ENCODE measurements at places on chromosomes 6 and 20.

DNA sequence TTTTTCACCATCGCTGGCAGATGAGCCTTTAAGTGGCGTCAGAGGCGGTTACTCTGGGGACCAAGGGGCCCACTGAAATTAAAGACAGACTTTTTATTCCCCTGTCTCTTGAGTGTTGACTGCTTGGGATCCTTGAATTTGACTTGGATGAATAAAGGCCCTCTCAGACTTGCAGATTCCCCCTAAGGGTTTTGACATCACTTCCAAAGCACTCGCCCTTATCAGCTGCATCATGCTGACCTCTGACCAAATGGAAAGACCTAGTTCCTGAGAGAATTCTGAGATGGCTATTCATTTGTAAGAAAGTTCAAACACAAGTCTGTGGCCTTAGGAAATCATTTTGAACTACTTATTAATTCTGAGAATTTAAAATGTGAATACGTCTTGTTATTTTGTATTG lies 13.5 kb upstream of the MOXD1 start:
- no peak for DNase-seq

DNA sequence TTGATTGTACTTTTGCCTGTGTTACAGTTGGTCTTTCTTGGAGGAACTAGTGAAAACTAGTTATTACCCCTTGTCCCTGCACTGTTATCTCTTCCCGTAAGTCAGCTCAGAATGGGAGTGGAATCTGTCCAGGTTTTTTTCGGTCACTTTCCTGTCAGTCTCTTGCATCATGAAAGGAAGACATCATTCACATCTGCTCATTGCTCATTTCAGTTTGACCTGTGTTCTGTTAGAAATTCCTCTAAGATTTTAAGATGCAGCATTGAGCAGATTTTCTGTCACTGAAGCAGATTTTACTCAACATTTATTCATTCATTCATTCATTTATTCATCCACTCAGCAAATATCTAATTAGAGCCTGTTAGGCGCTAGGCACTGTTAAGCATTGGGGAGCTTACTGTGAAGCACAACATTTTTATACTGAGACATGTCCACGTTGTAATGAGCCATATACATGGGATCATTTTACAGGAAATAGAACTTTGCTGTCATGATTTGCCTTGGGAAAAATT lies 33.1 kb upstream of the HINT3 start:
- DNase-seq: no peak

GRCh38 chr20:15143478-15143877 lies 806.1 kb upstream of the FLRT3 start:
- DNase-seq: no peak

GRCh38 chr6:149246691-149247384 lies 70.7 kb upstream of the TAB2 start:
- DNase-seq: no peak

GRCh38 chr6:166800137-166800536 lies 156.2 kb downstream of the RNASET2 start:
- no peak for DNase-seq

GRCh38 chr6:133724726-133725125 lies 164.2 kb upstream of the TCF21 start:
- no peak for DNase-seq

DNA sequence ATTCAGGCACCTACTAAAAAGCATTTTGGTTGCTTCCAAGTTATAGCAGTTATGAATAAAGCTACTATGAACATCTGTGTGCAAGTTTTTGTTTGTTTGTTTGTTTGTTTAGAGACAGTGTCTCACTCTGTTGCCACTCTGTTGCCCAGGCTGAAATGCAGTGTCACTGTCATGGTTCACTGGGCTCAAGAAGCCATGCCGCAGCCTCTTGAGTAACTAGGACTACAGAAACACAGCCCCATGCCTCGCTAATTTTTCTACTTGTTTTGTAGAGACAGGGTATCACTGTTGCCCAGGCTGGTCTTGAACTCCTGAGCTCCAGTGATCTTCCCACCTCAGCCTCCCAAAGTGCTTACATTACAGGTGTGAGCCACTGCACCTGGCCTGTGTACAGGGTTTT lies 795.9 kb downstream of the EPHA7 start:
- DNase-seq: no peak

DNA sequence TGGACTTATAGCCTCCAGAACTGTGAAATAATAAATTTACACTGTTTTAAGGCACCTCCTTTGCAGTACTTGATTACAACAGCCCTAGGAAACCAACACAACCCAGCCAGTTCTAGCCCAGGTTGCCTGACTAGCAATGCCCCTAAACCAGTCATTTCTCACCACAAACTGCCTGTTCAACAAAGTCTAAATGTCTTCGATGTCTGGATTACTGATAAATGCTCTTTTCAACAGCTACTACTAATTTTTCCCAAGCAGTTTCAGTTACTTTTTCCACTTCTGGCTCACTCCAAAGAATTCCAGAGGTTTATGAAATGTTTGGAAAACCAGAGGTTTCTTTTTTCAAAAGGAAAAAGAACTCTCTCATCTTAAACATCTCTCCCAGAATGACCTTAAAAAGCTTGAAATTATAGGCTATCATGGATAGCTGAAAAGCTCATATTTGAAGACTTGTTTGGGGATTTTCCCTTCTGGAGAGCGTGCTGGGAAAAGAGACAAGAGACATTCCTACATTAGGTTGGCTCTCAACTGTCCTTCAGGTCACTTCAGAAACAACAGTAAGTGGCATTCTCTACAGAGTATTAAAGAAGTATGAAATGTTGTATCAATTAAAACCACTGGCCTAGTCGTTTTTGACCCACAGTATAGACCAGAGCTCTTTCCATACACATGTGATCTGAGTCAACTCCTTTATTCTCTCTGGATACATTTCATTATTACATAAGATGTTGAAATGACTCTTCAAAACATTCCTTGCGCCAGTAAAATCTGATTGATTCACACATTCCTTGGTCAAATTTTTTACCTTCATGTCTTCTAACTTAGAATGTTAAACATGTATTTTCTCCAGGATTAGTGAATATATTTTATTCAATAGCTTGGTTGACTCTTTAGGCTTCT lies 265.9 kb downstream of the COL12A1 start:
- no peak for DNase-seq

DNA sequence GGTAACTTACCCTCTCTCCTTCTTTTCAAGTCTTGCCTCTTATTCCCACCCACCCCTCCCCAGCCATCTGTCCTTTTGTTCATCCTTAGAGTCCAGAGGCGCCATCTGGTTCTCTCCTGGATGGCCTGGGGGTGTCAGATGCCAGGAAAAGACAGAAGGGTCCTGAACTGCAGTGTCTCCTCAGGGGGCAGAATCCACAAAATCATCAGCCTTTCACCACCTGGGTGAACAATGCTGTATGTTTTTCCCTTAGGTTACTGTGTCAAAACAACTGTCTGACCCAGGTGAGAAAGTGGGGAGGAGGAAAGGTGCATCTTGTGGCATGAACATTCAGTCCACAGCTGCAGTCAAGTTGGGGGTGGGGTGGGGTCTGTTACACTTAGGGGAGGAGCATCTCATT lies 47.9 kb upstream of the FYN start:
- no peak for DNase-seq

DNA sequence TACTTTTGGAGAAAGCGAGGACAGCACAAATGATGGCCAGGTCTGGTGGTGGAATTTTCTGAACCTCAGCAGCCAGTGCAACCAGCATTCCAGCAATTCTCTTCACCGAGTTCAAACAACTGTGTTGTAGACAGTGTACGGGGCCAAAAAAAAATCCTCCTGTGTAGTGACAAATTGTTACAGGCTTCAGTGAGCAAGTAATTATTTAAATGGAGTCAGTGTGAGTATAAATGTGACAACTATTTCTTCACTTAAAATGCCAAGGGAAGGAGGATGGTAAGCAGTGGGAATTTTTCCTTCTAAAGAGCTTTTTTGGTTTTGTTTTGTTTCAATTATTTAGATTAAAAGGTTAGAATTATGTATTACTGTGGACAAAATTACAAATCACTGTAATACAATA lies 154.1 kb downstream of the TMEM242 start:
- no peak for DNase-seq

GRCh38 chr20:50686821-50687220 lies 4.5 kb downstream of the RIPOR3 start:
- DNase-seq: no peak

DNA sequence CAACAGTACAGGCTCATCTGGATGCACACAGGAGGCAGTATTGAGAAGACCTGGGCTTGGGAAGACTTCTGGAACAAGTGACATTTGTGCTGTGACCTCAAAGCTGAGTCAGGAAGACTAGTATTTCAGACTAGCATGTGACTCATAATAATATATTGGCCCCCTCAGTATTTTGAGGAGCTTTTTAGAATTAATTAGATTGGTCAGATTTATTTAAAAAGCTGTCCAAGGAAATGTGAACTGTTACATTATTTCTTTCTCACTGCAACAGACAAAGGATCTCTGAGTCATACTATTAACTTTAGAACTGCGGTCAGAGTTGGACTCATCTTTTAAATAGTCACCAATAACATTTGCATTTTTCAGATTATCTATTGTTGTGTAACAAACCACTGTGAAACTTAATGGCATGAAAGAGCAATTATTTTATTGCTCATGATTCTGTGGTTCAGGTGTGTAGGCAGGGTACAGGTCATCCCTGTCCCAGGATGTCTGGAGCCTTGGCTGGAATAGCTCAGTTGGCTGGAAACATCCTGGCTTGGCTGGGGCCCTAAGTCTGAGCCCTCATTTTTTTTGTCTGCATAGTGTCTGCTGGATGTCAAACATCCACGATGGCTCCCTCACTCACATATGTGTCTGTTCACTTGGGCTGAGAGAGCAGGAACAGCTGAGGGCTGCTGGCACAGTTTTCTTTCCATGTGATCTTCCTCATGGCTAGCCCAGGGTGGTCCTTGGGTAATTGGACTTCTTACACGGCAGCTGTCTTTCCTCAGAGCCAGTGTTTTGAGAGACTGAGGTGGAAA lies 46.9 kb downstream of the MAP3K4 start:
- DNase-seq: no peak

DNA sequence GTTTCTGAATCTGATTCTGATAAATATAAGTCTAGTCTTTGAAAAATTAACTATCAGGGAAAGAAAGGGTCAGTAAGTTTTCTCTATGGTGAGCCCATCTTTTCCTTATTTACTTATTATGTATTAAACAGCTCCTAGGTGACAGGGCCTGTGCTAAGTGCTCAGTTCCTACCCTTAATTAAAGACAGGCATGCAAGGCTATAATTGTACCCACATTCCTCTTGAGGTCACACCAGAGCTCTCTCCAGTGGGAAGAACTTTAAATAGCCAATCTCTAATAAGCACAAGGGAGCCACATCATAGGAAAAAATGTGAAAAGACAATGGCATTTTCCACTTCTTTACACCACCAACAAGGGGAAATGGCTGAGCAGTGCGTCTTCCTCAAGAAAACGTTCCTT lies 421.8 kb upstream of the SLC35B3 start:
- DNase-seq: no peak

DNA sequence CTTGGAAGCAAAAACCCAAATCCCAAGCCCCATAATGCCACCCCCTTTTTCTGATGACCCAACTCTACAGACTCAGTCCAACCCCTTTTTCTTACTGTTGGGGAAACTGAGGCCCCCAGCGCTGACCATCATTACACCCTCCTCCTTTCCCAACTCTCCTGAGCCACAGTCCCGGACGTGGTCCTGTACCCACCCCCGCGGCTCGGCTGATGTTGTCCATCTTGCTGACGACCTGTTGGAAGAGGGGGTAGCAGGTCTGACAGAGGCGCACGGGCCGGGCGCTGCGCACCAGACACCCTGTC lies 533 bp downstream of the OSTM1 start:
- DNase-seq: no peak

- DNase-seq: no peak
Observed at GRCh38 chr6:69061066-69061465, 426.0 kb downstream of the ADGRB3 start.

DNA sequence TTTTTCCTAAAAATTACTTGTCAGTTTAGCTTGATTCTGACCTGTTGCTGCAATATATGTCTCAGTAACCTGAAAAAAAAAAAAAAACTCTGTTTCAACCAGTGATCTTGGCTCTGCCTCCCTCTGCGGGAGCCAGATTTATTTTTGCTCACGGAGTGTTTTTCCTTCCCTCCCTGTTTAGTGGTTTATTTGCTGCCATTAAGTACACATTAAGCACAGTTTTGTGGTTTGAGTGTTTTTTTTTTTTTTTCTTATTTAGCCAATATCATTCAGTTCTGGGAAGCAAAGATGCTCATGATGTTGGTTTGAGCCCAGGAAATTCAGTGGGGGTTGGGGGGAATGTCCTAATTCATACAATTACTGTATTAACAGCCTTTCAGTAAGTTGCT lies 110.1 kb upstream of the GPR6 start:
- no peak for DNase-seq

DNA sequence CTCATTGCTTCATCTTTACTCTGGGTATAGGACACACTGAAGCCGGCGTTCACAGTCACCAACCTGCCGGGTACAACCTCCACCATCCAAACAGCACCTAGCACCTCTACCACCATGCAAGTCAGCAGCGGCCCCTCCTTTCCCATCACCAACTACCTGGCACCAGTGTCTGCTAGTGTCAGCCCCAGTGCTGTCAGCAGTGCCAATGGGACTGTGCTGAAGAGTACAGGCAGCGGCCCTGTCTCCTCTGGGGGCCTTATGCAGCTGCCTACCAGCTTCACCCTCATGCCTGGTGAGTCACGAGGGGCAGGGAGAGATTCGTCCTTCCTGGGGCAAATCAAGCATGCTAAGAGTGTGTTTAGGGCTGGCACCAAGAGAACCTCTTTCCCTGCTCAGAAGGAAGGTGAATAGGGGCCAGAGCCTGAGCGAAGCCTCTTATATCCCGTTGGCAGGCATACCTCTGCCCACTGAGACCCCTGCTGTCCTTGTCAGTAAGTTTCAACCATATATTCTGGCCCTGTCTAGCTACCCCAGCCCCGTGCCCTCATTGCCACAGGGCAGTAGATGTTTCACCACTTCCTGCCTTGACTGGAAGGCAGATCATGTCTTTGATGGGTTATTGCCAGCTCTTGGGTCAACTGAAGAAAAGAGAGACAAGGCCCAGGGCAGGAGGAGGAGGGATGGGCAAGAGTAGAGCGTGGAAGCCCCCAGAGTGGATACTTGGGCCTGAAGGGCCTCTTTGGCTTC lies 4.8 kb downstream of the SRF start:
- DNase-seq: no peak

DNA sequence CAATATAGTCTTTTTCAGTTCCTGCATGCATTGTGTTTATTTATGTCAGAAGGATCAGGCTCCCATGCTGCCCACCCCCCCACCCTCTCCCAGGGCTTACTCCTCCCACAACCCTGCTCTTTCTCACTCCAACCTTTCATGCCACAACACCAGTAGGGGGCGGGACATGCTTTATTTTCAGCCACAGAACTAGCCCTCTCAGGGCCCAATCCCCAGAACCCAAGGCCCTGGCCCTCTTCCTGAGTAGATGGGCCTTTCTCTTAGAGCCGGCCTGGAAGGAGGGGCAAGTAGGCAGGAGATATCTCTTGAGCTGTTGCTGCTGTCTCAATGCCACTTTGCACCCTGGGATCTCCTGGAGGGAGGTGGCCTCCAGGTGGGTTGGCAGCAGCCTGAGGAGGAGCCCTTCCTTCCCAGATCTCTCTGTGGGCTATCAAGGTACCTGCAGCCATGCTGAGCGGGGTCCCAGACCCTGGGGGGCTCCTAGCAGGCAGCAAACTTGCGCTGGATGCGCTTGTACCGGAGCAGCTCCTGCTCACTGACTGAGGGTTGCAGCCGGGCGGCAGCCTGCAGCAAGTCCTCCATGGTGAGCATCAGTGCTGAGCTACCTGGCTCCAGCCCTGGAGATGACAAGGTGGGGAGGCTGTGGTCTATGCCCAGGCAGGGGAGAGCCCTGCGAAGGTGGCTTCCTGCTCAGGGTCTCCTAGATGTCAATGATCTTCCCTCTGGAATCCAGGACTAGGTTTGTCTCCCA lies 3.5 kb downstream of the GNMT start:
- peak; percentile 18 for DNase-seq

GRCh38 chr6:101003075-101003474 lies 121.9 kb upstream of the ASCC3 start:
- DNase-seq: no peak
